ENCODE measurements at places on chromosomes 7 and 10.

DNA sequence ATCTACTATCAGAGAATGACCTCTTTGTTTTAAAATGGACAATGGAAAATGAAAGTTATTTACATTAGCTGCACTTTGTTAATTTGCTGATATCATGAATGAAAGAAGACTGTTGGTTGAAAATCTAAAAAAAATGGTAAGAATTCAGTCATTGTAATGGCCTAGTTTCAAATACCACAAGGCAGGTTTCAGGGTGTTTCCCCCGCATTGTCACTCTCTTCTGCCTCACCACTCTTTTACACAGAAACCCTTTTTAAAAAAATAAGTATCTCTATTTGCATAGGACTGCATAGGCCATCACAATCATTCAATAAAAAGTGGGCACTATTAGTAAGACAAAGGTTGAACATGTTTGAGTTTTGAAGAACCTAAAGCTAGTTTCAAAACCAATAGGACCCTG, 737.1 kb downstream of the INHBA start:
- no peaks in the 10 kb centered on the region for H3K4me1 ChIP-seq
- H3K27ac ChIP-seq, result no peak overlapping the region
- H3K27me3 ChIP-seq, result no peaks in the 10 kb centered on the region
- no peak for DNase-seq
- no peaks in the 10 kb centered on the region for H3K36me3 ChIP-seq

DNA sequence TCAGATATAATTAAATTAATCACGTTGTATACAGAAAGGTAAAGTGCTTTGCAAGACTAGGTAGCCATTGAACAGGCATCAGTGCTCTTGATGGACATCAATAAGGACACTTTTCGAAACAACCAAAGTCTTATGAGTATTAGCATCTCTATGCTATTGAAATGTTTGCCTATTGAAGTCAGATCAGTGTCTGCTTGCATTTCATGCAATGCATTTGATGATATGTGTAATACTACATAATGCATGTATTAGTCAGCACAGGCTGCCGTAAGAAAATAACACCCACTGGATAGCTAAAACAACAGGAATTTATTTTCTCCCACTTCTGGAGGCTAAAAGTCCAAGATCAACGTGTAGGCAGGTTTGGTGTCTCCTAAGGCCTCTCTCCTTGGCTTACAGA, 209.3 kb upstream of the PLXDC2 start:
- no peaks in the 10 kb centered on the region for H3K27me3 ChIP-seq
- H3K36me3 ChIP-seq, result no peaks in the 10 kb centered on the region
- no peak overlapping the region for H3K27ac ChIP-seq
- no peak for DNase-seq
- H3K4me3 ChIP-seq, result no peak overlapping the region
- H3K4me1 ChIP-seq, result no peaks in the 10 kb centered on the region

DNA sequence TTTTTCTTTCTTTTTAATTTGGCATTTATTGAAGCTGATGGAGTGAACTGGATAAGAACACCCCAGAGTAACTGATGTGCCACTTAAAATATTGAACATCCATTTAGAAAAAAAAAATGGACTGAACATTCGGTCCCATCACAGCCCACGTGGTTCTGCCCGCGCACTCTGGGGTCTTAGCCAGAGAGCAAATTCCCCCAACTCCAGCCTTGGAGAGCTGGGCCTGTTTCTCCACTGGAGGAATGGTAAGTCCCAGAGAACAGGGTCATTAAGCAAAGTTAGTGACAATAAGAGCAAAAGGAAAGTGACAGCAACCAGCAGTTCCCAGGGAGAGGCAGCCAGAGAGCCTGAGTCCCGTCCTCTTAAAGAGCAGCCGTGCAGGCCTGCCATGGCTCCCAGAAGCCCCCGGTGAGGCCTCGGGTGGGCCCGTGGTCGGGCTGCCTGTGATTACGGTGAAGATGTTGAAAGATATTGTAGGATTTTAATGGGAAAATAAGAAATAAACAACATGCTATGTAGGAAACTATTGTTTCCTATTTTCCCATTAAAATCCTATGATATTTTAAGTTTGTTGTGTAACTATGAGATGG, 487.9 kb upstream of the MKI67 start:
- no peak overlapping the region for H3K4me3 ChIP-seq
- no peak for DNase-seq
- H3K4me1 ChIP-seq, result no peaks in the 10 kb centered on the region
- no peak overlapping the region for H3K27ac ChIP-seq
- H3K27me3 ChIP-seq, result peaks cover 2% of the 10 kb centered on the region

- no peak overlapping the region for H3K4me3 ChIP-seq
- H3K4me1 ChIP-seq, result no peaks in the 10 kb centered on the region
- H3K27ac ChIP-seq, result no peak overlapping the region
- H3K27me3 ChIP-seq, result peaks cover 4% of the 10 kb centered on the region
- no peaks in the 10 kb centered on the region for H3K36me3 ChIP-seq
Observed at GRCh38 chr10:23338155-23338828, 6.3 kb downstream of the C10orf67 start.

DNA sequence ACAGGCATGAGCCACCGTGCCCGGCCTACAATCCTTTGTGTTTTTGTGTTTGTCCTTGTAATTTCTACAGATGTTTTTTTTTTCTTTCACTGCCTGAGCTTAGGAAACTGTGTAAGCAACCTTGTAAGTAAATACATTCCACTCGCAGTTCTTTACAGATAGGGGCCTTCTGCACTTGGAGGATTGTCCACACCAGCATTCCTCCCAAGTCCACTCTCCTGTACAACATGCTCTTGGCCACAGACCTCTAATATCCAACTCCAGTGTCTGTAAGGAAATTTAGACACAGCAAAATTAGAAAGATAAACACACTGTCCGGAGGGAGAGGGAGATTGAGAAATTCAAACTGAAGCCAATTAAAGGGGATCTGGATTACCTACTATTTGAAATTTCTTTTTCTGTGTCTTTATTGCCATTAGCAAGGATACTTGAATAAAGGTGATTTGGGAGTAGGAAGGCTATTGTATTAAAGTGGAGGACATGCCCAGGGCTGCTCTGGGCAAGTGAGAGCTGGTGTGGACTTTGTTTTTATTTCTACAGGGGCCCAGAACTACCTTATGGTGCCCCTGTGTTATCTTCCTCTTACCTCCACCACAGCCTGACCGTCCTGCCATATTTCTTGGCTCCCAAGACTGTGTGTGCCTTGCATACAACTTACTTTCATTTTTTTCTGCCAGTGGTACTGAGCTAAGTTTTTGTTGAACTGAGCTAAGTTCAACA, 9.7 kb downstream of the MXI1 start:
- H3K4me3 ChIP-seq, result no peak overlapping the region
- H3K36me3 ChIP-seq, result no peaks in the 10 kb centered on the region
- H3K27me3 ChIP-seq, result no peaks in the 10 kb centered on the region
- H3K4me1 ChIP-seq, result peaks cover 15% of the 10 kb centered on the region

- DNase-seq, result no peak
- H3K27me3 ChIP-seq, result peaks cover 62% of the 10 kb centered on the region
- no peak overlapping the region for H3K4me3 ChIP-seq
- peaks cover 2% of the 10 kb centered on the region for H3K4me1 ChIP-seq
Observed at GRCh38 chr7:76236224-76236623, 34.5 kb downstream of the SRRM3 start.

- peaks cover 15% of the 10 kb centered on the region for H3K27me3 ChIP-seq
- no peaks in the 10 kb centered on the region for H3K4me1 ChIP-seq
Observed at GRCh38 chr10:118953598-118954393, 75.7 kb upstream of the NANOS1 start.

- DNase-seq, result no peak
- H3K4me1 ChIP-seq, result peaks cover 2% of the 10 kb centered on the region
- no peak overlapping the region for H3K4me3 ChIP-seq
Observed at GRCh38 chr7:99840136-99840869, 12.5 kb downstream of the CYP3A43 start.

DNA sequence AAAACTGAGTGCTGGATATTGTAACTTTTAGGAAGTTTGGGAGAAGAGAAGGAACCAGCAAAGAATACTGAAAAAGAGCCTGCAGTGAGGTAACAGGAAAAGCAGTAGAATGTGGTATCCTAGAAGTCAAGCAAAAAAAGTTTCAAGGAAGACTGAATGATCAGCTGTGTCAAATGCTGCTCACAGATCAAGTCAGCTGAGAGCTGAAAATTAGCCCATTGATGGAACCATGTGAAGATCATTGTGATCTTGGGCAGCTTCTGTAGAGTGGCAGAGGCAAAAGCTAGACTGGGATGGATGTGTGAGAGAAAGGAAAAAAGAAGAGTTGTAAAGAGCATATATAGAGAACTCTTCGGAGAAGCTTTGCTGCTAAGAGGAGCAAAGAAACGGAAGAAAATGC, 315.4 kb upstream of the BMPER start:
- no peaks in the 10 kb centered on the region for H3K36me3 ChIP-seq
- H3K4me3 ChIP-seq, result no peak overlapping the region
- H3K4me1 ChIP-seq, result no peaks in the 10 kb centered on the region
- no peaks in the 10 kb centered on the region for H3K27me3 ChIP-seq
- no peak overlapping the region for H3K27ac ChIP-seq

GRCh38 chr10:124650820-124651401, 93.3 kb downstream of the FAM53B start:
- H3K4me3 ChIP-seq, result peak overlapping the region; percentile 25
- H3K27me3 ChIP-seq, result no peaks in the 10 kb centered on the region
- peaks cover 7% of the 10 kb centered on the region for H3K36me3 ChIP-seq
- H3K4me1 ChIP-seq, result peaks cover 62% of the 10 kb centered on the region

- H3K36me3 ChIP-seq, result no peaks in the 10 kb centered on the region
- no peak for DNase-seq
- no peak overlapping the region for H3K4me3 ChIP-seq
- no peaks in the 10 kb centered on the region for H3K27me3 ChIP-seq
- H3K27ac ChIP-seq, result no peak overlapping the region
Observed at GRCh38 chr10:73225518-73225917, 21.5 kb downstream of the DNAJC9 start.

DNA sequence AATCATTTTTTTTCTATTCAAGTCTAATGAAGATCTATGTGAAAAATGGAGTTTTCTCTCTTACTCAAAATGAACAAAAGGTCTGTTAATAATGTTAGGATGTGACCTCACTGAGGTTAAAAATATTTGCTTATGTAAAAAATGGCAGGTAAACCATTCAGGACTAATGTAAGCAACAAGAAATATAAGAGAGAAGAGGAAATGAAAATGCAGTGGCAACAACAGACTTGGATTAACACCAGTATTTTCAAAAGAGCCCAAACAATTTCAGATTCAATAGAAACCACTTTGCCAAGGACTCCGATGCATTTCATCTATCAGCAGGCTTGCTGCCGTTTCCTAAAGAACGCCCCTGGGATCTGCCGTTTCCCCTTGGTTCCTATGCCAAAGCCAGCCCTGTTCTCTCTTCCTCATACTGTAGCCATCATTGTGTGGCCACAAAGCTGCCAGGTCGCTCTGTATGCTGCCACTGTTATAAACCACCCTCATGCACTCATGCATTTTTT, 66.4 kb downstream of the MTURN start:
- no peak overlapping the region for H3K4me3 ChIP-seq
- H3K36me3 ChIP-seq, result no peaks in the 10 kb centered on the region
- DNase-seq, result no peak
- H3K27me3 ChIP-seq, result no peaks in the 10 kb centered on the region

- no peaks in the 10 kb centered on the region for H3K27me3 ChIP-seq
- no peak overlapping the region for H3K4me3 ChIP-seq
- H3K4me1 ChIP-seq, result no peaks in the 10 kb centered on the region
- no peaks in the 10 kb centered on the region for H3K36me3 ChIP-seq
- DNase-seq, result no peak
Observed at GRCh38 chr10:109219935-109220605, 703.2 kb downstream of the XPNPEP1 start.

- no peak overlapping the region for H3K4me3 ChIP-seq
- H3K27ac ChIP-seq, result no peak overlapping the region
- H3K4me1 ChIP-seq, result no peaks in the 10 kb centered on the region
- H3K36me3 ChIP-seq, result no peaks in the 10 kb centered on the region
- H3K27me3 ChIP-seq, result no peaks in the 10 kb centered on the region
Observed at GRCh38 chr10:36017137-36017536, 375.0 kb upstream of the FZD8 start.

DNA sequence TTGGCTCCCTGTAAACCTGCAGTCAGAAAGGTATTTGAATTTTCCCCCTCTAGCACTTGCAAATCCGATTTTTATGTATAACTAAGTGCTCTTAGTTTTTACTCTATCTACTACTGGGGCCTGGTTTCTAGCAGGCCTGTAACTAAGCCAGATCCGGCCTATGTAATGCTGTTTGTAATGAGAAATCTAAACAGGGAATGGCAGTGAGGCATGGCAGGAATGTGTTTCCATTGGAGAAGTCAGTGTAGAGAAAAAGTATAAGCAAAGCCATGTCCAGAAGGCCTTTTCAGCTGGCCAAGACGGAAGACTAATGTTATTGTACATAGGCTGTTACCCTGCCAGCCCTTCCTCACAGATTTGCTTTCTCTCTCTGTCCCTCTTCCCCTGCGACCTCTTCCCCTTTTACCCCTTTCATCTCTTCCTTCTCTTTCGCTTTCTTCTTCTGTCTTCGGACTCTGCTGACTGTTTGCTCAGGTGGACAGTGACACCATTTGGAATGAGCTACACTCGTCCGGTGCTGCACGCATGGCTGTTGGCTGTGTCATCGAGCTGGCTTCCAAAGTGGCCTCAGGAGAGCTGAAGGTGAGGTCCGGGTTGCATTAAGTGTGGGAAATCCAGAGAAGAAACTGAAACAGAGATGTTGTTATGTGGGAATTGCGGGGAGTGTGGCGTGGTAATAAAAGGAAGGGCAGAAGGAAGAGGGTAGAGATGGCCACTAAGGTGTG, 297.5 kb downstream of the HDAC9 start:
- no peaks in the 10 kb centered on the region for H3K27me3 ChIP-seq
- no peak overlapping the region for H3K4me3 ChIP-seq
- H3K27ac ChIP-seq, result no peak overlapping the region
- no peaks in the 10 kb centered on the region for H3K36me3 ChIP-seq
- no peaks in the 10 kb centered on the region for H3K4me1 ChIP-seq

GRCh38 chr7:25574828-25575227, 346.5 kb upstream of the NPVF start:
- no peak overlapping the region for H3K27ac ChIP-seq
- no peak overlapping the region for H3K4me3 ChIP-seq
- H3K27me3 ChIP-seq, result no peaks in the 10 kb centered on the region
- DNase-seq, result no peak

GRCh38 chr7:41931263-41931646, 228.4 kb upstream of the INHBA start:
- H3K4me3 ChIP-seq, result no peak overlapping the region
- no peaks in the 10 kb centered on the region for H3K4me1 ChIP-seq
- no peaks in the 10 kb centered on the region for H3K36me3 ChIP-seq
- DNase-seq, result no peak

DNA sequence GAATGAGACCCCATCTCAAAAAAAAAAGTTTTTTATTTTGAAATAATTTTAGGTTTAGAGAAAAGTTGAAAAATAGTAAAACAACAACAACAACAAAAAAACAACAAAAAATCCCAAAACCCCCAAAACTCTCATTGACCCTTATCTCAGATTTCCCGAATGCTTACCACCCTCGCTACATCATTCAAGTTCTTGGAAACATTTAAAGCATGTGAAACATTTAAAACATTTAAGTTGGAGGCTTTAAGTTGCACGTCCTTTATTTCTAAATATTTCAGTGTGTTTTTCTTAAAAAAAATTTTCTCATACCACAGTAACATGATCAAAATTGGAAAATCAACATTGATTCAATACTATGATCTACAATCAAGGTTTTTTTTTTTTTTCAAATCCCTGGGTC, 382 bp upstream of the ARMS2 start:
- H3K27me3 ChIP-seq, result peaks cover 6% of the 10 kb centered on the region
- H3K4me1 ChIP-seq, result no peaks in the 10 kb centered on the region
- DNase-seq, result no peak
- no peak overlapping the region for H3K4me3 ChIP-seq

GRCh38 chr10:124294811-124295770, 123.6 kb downstream of the OAT start:
- no peak overlapping the region for H3K4me3 ChIP-seq
- H3K27me3 ChIP-seq, result no peaks in the 10 kb centered on the region

- H3K27me3 ChIP-seq, result no peaks in the 10 kb centered on the region
- H3K4me3 ChIP-seq, result no peak overlapping the region
Observed at GRCh38 chr7:133699386-133699785, 427.8 kb upstream of the LRGUK start.

Measured in T-cell (primary cell).